ENCODE measurements at places on chromosomes 12 and 14.
A peak's percentile ranks its signal among the peaks of the same experiment; 100 is the strongest.

GRCh38 chr12:52713960-52714886 lies 10.9 kb upstream of the KRT77 start:
- peak; percentile 34 for DNase-seq

- DNase-seq: no peak
These were observed 62.8 kb downstream of the PPP2R5C start for GRCh38 chr14:101824339-101824727.

GRCh38 chr12:109130297-109131153 lies 14.1 kb downstream of the ACACB start:
- no peak for DNase-seq

- no peak for DNase-seq
These were observed 86.0 kb downstream of the SETD3 start for GRCh38 chr14:99394602-99395156.
